ENCODE measurements at places on chromosomes 5 and 9. TPM values are rescaled to one million over a fixed set of nuclear protein-coding genes. Genes with fewer than 3 reads are reported as not detected.

DNA sequence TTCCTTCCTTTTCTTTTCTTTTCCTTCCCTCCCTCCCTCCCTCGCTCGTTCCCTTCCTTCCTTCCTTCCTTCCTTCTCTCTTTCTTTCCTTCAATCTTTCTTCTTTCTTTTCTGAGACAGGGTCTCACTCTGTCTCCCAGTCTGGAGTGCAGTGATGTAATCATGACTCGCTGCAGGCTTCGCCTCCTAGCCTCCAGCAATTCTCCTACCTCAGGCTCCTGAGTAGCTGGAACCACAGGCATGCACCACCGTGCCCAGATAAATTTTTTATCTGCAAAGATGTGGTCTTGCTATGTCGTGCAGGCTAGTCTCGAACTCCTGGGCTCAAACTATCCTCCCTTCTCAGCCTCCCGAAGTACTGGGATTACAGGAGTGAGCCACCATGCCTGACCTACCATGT lies 81.4 kb downstream of the SPATA31C2 start:
- no peak for DNase-seq
- no peak overlapping the region for H3K4me3 ChIP-seq
- no peaks in the 10 kb centered on the region for H3K36me3 ChIP-seq
- H3K27ac ChIP-seq = no peak overlapping the region
- no peaks in the 10 kb centered on the region for H3K4me1 ChIP-seq

PAXX gene
- total RNA-seq = 19.8 TPM

DNA sequence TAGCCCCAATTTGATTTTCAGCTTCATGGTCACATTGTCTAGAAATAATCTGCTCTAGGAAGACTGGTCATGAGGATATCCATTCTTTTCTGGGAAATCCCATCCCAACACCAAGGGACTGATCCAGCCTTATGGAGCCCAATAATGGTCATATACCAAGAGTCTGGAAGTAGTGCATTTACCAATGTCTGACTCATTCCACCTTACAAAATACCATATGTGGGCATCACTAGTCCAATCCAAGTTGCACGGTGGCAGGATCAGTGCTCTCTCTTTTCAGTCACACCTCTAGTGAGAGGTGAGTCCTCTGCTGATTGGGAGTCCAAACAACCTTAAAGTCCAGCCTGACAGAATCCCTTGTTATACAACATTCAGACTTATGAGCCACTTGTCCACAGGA lies 73.7 kb downstream of the FEM1C start:
- H3K27me3 ChIP-seq = no peaks in the 10 kb centered on the region
- H3K4me1 ChIP-seq = peaks cover 23% of the 10 kb centered on the region
- DNase-seq = no peak
- no peak overlapping the region for H3K27ac ChIP-seq
- no peaks in the 10 kb centered on the region for H3K36me3 ChIP-seq

PCDHA8 gene
- total RNA-seq = not detected

- no peaks in the 10 kb centered on the region for H3K4me1 ChIP-seq
- H3K27me3 ChIP-seq = no peaks in the 10 kb centered on the region
- H3K4me3 ChIP-seq = no peak overlapping the region
- no peak overlapping the region for H3K27ac ChIP-seq
These were observed 46.3 kb upstream of the JMY start for GRCh38 chr5:79189439-79190234.

DNA sequence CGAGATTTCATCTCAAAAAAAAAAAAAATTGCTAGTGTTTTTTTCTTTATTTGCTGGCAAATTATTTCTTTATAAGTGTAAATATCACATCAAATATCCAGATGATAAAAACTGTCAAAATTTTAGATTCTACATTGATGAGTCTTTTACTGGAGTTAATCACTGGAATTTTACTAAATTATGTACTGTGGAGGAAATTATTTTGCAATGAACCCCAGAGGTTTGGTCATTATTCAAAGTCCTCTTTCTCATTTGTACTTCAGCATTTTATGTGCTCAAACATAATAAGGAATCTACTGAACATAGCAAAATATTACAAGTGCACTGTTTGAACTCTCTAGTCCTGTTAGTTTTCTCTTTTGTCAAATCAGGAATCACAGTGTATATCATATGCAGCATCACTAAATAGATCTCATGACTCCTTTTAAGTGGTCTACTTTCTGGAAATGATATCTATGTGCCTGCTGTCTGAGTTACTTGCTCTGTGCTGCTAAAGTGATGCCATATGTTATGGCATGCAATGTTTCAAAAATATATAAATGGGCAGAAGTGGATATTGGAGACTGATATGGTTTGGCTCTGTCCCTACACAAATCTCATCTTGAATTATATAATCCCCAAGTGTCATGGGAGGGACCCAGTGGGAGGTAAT lies 18.0 kb downstream of the OTULINL start:
- H3K4me3 ChIP-seq = no peak overlapping the region
- no peak overlapping the region for H3K27ac ChIP-seq
- H3K36me3 ChIP-seq = no peaks in the 10 kb centered on the region
- DNase-seq = no peak
- H3K27me3 ChIP-seq = peaks cover 3% of the 10 kb centered on the region
